ENCODE measurements at places on chromosomes 6 and 20. TPM values are rescaled to one million over a fixed set of nuclear protein-coding genes. Genes with fewer than 3 reads are reported as not detected.
A peak's percentile ranks its signal among the peaks of the same experiment; 100 is the strongest.

The SAPCD1 gene
- 16.7 TPM for total RNA-seq

DNA sequence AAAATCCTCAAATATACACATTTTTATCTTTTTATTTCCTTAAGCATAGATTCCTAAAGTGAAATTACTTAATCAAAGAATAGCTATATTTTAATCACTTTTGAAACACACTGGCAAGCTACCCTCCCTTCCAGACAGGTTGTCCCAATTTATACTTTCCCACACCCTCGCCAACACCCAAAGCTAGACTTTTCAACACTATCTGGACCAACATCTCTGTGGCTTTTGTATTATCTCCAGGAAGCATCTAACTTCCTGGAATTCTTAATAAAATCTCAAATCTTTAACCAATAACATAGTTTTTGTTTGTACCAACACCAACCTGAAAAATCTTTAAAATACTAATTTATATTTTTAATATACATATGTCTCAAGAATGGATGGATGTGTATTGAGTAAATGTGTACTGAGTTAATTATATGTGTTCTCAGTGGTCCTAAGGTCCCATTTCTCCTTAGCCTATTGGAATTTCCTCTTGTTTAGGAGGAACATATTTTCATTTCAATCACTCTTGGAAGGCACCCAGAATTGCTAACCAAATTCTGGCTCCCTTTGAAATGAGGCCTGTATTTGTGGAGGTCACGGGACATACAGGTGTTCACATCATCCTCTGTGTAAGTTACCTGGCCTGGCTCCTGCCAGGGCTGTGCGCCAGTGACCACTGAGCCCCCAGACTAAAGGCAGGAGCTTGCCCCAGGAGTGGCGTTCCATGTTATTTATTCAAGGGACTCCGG is 17.4 kb upstream of the GFOD1 start:
- no peaks in the 10 kb centered on the region for H3K36me3 ChIP-seq
- no peak for DNase-seq
- no peak overlapping the region for H3K27ac ChIP-seq
- H3K4me3 ChIP-seq = no peak overlapping the region

DNA sequence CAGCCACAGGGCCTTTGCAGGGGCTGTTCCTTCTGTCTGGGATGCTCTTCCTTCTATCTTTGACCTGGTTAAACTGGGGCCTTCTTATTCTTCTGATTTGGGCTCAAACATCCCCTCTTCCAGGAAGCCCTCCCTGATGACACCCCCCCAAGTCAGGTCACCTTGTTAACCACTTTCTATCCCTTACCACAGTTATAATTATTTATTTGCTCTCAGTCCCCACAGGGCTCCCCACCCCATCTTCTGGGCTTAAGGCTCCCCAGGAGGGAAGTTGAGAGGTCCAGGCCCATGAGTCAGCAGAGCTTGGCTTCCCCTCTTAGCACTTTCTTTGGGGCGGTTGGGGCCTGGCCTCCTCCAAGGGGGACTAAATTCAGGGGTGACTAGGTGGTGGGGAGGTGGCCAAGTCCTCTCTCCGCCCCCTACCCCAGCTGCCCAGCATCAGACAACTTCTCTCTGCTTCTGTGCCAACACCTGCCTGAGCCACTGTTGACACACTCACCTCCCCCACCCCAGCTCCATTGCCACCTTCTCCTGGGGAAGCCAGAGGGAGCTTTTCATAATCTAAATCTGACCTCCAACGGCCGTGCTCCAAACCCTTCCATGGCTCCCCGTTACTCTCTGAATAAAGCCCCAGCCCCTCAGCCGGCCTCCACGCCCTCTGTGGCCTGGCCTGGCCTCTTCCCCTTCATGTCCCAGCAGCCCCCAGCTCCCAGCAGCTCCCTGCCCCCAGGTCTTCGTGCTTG is 70.0 kb downstream of the CEBPB start:
- no peaks in the 10 kb centered on the region for H3K36me3 ChIP-seq
- no peak overlapping the region for H3K4me3 ChIP-seq
- DNase-seq = no peak
- peaks cover 23% of the 10 kb centered on the region for H3K4me1 ChIP-seq
- peak overlapping the region; percentile 45 for H3K27ac ChIP-seq

The SKIC2 gene
- total RNA-seq = 101 TPM

DNA sequence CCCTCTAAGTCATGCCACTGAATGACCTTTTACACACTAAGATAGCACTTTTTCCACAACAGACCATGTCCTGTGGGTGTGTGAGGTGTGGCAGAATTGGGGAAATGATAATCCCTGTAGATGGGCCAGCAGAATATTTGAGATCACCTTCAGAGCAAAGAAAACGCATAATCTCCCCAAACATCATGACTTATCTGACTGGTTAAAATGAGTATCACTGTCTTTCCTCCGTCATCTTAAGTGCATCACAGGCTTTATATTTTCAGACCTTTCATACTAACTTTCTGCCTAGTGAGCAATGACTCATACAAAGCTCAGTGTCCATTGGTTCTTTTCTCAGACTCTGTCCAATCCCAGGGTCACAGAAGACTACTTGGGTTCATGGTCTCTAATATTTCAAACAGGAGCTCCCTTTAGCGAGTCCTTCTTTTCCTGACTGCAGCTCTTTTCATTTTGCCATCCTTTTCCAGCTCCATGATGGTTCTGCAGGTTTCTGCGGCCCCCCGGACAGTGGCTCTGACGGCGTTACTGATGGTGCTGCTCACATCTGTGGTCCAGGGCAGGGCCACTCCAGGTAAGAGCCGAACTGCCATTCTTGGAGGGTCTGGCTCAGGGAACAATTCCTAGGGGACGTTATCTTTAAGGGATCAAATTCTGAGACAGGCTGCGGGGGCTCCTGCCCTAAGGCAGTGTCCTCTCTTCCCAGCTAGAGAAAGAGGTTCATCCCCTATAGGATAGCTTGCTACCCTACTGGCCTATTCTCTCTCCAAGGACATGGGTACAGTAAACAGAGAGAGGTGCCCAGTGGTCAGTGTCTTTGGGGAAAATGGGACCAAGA is at the start of gene HLA-DPB1:
Gene HLA-DPB1, plus strand, starts transcription at position 423 of the 838 bp plus-strand sequence. Its CDS starts 52 bp downstream, at position 475.
- DNase-seq = peak; percentile 40
- H3K27ac ChIP-seq = peak within 1 kb of the TSS; percentile 47
- H3K4me1 ChIP-seq = peaks cover 60% of the 10 kb centered on the region
- peak within 1 kb of the TSS; percentile 78 for H3K4me3 ChIP-seq
- H3K36me3 ChIP-seq = peaks cover 3% of the 10 kb centered on the region

GRCh38 chr6:43742285-43742684 is 27.7 kb upstream of the VEGFA start:
- no peak overlapping the region for H3K27ac ChIP-seq
- no peaks in the 10 kb centered on the region for H3K36me3 ChIP-seq
- no peaks in the 10 kb centered on the region for H3K4me1 ChIP-seq
- no peak overlapping the region for H3K4me3 ChIP-seq

DNA sequence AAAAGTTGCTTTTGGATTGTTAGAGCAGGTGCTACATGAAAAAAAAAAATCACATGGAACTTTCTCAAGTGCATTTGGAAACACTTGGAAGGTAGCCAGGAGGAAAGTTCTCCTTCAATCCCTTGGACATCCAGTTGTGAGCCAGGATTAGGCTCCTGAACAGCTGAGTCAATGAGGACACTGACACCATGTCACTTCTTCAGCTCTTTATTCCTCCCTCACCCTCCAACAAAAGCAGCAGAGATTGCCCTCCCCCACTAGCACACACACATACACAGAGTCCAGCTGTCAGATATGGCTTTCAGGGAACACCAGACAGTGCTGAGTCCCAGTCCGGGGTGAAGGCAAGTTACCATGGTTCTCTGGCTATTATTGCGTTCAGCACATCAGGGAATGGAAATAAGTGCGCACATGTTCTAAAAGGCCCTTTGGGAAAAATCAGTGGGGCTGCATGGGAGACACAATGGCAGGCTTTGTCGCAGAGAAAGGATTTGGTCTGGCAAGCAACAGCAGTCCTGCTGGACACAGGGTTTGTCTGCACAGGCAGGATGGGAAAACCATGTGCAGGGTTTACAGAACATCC is 124.7 kb upstream of the MARCKS start:
- H3K27me3 ChIP-seq = no peaks in the 10 kb centered on the region
- H3K36me3 ChIP-seq = no peaks in the 10 kb centered on the region
- DNase-seq = no peak
- no peaks in the 10 kb centered on the region for H3K4me1 ChIP-seq
- no peak overlapping the region for H3K27ac ChIP-seq
- H3K4me3 ChIP-seq = no peak overlapping the region

DNA sequence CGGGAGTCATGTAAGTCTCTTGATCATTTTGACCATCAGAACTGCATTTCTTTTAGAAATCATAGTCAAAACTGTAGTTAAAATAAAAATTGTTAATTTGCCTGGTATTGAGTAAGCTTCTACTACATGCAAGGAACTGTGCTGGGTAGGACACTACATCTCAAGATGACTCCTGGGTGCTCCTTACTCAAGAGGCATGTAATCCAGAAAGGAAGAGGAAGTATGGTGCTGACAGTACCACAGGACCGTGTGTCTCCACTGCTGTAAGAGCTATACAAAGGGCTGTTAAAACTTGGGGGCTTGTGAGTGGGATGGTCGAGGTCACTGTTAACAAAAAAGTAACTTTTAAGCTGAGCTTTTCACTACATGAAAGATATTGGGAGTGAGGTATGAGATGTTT is 508.3 kb upstream of the SOX4 start:
- H3K27me3 ChIP-seq = no peaks in the 10 kb centered on the region
- no peak for DNase-seq
- H3K36me3 ChIP-seq = peaks cover 13% of the 10 kb centered on the region

The NFATC2 gene
- total RNA-seq = 86.4 TPM

The PKHD1 gene
- not detected for total RNA-seq

The EGFL8 gene
- total RNA-seq = 9.1 TPM

DNA sequence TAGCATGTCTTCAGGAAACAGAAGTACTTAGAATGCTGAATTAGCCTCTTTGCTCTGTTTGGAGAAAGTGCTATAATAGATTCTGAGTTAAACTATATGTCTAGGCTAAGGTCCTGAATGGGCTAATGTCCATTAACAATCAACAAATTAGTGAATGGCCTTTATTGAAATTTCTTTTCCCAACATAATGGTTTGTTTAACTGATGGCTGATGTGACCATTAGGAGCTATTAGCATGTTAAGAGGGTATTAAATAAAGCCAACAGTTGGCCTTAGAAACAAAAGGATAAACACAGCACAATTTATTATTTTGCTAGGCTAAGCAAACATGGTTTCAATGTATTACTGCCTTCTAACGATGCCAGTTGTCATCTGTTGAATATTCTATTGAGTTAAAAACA is 234.3 kb upstream of the HS3ST5 start:
- no peaks in the 10 kb centered on the region for H3K36me3 ChIP-seq
- H3K27ac ChIP-seq = no peak overlapping the region
- no peaks in the 10 kb centered on the region for H3K27me3 ChIP-seq
- H3K4me3 ChIP-seq = no peak overlapping the region
- no peaks in the 10 kb centered on the region for H3K4me1 ChIP-seq
- no peak for DNase-seq

GRCh38 chr6:159221486-159222170 is 52.4 kb downstream of the FNDC1 start:
- no peak for DNase-seq
- no peaks in the 10 kb centered on the region for H3K4me1 ChIP-seq
- no peak overlapping the region for H3K27ac ChIP-seq
- H3K36me3 ChIP-seq = no peaks in the 10 kb centered on the region

- no peaks in the 10 kb centered on the region for H3K27me3 ChIP-seq
Measured at GRCh38 chr20:34887023-34887422, 10.6 kb downstream of the ACSS2 start.

DNA sequence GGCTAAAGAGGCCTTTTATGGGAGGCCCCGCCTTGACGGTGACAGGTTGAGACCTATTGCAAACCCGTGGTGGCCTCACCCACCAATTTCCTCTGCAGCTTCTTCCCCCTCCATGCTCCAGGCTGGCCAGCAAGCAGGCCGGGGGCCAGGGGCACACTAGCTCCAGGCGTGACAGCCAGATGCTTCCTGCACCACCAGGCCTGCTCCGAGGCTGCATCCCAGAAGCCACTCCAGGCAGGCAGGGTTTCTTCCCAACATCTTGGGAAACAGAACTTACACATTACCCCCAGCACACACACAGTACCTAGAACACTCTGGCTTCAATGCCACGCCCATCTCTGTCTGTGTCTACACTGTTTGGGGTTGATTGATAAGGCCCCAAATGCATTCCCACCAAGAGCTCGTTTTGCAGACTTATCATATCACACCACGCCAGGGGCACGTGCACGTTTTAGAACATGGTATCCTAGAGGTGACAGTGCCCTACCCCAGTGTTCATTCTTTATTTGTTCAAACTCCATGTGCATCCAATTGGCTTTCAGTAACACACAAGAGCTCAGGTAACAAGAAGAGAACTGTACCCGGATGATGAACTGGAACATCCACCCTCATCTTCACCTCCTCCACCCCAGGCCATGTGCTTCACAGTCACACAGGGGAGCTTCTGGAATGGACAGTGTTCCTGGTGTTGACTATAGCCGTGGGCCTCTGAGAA is 221.4 kb upstream of the RREB1 start:
- H3K27ac ChIP-seq = no peak overlapping the region
- no peaks in the 10 kb centered on the region for H3K4me1 ChIP-seq
- H3K27me3 ChIP-seq = no peaks in the 10 kb centered on the region
- H3K4me3 ChIP-seq = no peak overlapping the region
- no peak for DNase-seq
- no peaks in the 10 kb centered on the region for H3K36me3 ChIP-seq

DNA sequence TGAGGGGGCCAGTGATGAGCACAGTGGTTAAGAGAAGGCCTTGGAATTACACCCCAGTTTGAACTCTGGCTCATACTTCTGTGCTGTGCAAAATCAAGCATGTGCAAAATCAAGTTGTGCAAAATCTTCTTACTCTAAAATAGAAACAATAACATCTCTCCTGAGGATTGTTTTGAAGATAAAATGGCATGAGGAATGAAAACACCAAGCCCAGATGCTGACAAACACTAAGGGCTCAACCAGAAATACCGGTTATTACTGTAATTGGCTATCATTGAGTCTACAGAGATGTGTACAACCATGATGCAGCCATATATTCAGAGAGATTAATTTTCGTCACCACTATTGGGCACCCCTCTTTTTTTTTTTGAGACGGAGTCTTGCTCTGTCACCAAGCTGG is 5.9 kb upstream of the BCAS1 start:
- no peak overlapping the region for H3K27ac ChIP-seq
- peaks cover 23% of the 10 kb centered on the region for H3K4me1 ChIP-seq
- H3K27me3 ChIP-seq = peaks cover 14% of the 10 kb centered on the region

GRCh38 chr6:117338567-117338966 is 73.2 kb downstream of the VGLL2 start:
- no peaks in the 10 kb centered on the region for H3K36me3 ChIP-seq
- H3K27me3 ChIP-seq = peaks cover 2% of the 10 kb centered on the region
- no peak overlapping the region for H3K27ac ChIP-seq
- no peak overlapping the region for H3K4me3 ChIP-seq

The ECT2L gene
- not detected for total RNA-seq

The NAA20 gene
- 89.9 TPM for total RNA-seq

The CYB5R4 gene
- 24.5 TPM for total RNA-seq

The PKIB gene
- not detected for total RNA-seq

The SLC4A11 gene
- total RNA-seq = 3.3 TPM

GRCh38 chr6:122459240-122459639 is 12.4 kb downstream of the SERINC1 start:
- no peaks in the 10 kb centered on the region for H3K27me3 ChIP-seq
- H3K36me3 ChIP-seq = peaks cover 27% of the 10 kb centered on the region
- no peak overlapping the region for H3K4me3 ChIP-seq
- no peak overlapping the region for H3K27ac ChIP-seq
- DNase-seq = no peak
- peaks cover 46% of the 10 kb centered on the region for H3K4me1 ChIP-seq

The TFAP2A gene
- total RNA-seq = not detected
